EL (cell line): ENCODE measurements at places on chromosomes 12 and 14.

GRCh38 chr12:52207895-52208294 is 16.1 kb upstream of the KRT80 start:
- DNase-seq, result peak; percentile 46

DNA sequence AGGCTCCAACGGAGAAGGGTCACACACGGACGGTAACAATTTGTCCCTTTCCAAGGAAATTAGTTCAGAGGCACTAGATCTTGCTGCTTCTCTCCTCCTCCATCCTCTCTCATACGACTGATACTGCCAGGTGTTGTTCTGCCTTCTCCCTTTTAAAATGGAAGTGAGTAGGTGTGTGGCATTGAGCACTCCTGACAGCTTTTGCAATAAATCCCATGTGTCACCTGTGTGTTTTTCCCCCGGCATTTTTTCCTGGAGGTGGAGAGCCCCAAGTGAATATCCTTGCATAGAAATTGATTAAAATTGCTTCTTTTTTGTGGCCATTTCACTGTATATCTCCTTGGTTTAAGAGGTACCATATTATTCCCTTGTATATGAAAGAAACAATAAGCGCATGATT is 26.2 kb upstream of the AKAP5 start:
- DNase-seq, result no peak

DNA sequence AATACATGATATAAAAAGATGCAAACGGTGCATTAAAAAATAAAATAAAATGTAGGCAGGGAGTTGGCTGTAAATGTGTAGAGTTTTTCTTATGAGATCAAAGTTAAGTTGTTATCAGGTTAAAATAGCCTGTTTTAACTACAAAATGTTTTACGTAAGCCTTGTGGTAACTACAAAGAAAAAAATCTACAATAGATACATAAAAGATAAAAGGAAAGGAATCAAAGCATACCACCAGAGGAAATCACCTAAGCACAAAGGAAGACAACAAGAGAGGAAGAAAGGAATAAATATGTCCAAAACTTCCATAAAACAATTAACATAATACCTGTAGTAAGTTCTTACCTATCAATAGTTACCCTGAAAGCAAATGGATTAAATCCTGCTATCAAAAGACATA is 12.2 kb downstream of the NELL2 start:
- no peak for DNase-seq

GRCh38 chr14:21825149-21825743 is 151.6 kb upstream of the OR4E1 start:
- DNase-seq, result peak; percentile 21

GRCh38 chr12:70711831-70712230 is 74.6 kb upstream of the PTPRB start:
- no peak for DNase-seq

- DNase-seq, result peak; percentile 19
Measured at GRCh38 chr12:19744705-19745218, 305.5 kb downstream of the AEBP2 start.

GRCh38 chr14:33580841-33581240 is 370.0 kb downstream of the EGLN3 start:
- no peak for DNase-seq

DNA sequence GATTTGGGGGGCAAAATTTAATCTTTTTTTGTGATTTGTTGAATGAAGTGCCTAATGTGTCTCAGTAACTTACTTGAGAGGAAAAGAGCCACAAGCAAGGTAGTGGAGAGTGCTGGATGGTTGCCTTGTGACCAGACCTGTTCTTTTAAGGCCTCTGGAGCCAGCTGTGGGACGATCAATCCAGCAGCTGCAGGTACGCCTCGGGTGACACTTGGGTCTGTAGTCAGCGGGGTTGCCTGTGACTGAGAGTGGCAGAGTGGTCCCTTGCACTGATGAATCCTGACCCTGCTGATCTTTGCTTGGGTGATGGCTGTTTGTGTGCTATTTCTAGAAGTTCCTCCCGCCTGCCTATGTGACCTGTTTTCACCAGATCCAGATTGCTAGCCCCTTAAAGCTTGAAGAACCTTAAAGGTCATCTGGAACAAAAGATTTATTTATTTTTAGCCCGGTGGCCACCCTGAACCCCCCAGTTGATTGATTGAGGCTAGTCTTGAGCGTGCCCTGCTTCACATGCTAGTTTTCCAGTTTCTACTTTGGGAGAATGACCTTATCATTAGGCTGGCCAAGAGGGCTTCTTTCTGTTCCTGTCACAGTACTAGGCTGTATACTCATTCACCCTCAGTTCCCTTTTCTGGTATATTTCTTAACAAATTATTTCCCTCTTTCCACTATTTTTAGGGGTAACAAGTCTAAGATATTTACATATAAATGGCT is 23.2 kb downstream of the PRKCH start:
- no peak for DNase-seq

GRCh38 chr12:21913823-21914222 is 27.4 kb downstream of the ABCC9 start:
- DNase-seq, result no peak

- DNase-seq, result no peak
Measured at GRCh38 chr14:51681411-51681810, 29.7 kb downstream of the FRMD6 start.

DNA sequence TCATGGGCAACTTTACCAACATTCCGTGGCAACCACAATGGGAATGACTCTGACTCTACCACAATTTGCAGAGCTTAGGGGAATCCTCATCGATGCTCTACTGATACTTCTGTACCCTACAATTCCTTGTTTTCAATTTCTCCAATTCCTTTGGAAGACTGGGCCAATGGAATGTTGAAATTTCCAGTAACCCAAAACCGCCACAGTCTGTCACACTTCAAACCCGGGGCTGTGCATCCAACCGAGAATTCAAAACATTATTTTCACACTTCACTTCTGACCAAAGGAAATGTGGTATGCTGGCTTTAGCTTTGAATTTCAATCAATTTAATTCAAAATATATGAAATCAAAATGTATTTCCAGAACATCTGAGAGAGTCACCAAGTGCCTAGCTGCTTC is 951.4 kb downstream of the VRK1 start:
- no peak for DNase-seq
